ENCODE measurements at places on chromosomes 4 and X.
A peak's percentile ranks its signal among the peaks of the same experiment; 100 is the strongest.

- peak; percentile 97 for DNase-seq
These were observed 81.2 kb downstream of the SPRY1 start for GRCh38 chr4:123477711-123478209.

DNA sequence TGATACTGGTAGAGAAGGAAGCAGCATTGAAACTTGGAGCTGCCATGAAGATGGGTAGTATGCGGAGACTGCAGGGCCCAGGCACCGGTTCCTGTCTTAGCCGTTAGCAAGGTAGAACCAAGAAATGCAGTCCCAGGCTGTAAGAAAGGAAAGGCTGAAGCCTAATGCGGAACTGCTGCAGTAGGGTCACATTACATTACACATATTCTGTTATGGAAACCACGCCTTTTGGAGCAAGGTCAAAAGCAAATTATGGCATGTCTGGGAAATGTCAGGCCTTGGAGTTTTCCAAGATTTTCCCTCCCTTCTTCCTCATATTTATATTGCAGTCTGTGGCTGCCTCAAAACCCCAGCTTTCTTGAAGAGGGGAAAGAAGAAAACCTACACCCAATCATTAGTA lies 204.8 kb upstream of the RASGEF1B start:
- DNase-seq, result no peak

DNA sequence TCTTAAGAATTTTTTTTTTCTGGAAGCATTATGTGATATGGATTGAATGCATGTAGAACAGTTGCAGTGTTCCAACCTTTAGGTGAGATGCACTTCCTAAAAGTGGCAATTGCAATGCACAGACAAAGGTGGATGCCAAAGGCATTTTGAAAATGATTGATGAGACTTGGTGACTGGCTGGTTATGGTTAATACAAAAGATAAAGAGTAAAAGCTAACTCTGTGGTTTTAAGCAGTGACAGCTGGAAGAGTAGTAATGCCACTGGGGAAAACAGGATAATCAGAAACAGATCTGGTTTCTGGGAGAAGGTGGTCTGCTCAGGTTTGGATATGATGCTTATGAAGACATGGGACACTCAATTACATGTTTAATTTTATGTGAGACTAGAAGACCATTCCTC lies 345.6 kb downstream of the RPA4 start:
- no peak for DNase-seq

GRCh38 chr4:650461-650860 lies 23.6 kb downstream of the ATP5ME start:
- no peak for DNase-seq

DNA sequence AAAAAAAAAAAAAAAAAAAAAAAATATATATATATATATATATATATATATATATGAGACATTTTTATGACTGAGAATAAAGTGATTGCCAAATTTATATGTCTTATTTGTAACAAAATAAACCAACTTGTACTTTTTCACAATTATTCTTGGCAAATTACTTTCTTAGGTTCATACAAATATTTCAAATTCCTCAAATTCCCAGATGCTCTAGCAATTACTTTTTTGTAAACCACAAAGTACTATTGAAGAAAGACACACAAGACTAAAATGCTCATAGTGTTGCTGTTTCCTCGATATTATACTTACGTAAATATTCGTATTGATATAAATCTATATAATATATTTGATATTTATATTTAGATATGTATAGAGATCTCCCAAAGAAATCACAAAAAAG lies 390.0 kb downstream of the FAT4 start:
- no peak for DNase-seq

DNA sequence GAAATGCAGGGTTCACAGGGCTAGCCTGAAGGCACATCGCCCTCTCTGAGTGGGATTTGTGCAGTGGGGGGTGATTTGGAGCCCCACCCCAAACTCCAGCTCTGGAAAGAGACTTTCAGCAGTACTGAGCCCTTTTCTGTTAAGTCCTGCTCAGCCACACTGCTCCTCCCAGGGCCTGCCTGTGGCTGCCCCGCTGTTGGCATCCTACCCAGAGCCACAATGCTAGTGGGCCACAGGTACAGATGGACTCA lies 52.7 kb downstream of the CXorf49B start:
- DNase-seq, result no peak

DNA sequence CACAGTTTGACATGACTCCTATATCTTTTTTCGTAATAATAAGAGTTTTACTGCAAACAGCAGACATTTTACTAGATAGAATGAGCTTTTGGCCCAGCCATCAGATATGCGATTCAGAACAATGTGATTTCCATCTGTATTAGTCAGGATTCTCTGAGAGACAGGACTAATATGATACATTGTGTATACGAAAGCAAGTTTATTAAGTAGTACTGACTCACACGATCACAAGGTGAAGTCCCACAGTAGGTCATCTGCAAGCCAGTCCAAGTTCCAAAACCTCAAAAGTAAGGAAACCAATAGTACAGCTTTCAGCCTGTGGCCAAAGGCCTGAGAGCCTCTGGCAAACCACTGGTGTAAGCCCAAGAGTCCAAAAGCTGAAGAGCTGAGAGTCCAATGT lies 24.1 kb downstream of the CXCL8 start:
- DNase-seq, result no peak

GRCh38 chrX:16869393-16870094 lies 618 bp downstream of the RBBP7 start:
- DNase-seq, result peak; percentile 67

DNA sequence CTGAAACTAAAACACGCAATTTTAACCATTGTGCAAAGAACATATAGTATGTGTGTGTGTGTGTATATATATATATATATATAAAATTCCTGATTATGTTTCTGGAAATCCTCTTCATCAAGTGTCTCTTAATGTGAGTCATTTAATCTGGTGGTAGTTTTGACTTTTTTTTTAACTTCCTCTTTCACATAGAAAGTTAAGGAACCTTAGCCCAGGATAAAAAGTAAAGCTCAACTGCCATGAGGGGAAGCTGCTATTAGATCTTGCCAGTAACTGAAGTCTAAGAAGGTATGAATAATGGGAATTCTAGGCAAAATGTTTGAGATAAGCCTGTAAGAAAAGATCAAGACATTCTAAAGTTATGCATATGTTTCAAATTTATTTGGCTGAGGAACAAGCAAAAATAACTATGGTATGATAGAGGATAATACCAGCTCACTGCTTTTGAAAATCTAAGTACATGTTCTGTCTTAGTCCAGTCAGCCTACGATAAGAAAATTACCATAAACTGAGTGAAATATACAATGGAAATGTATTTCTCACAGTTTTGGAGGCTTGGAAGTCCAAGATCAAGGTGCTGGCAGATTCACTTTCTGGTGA lies 757.0 kb downstream of the TRAM1L1 start:
- peak; percentile 5 for DNase-seq

Data from common myeloid progenitor, CD34-positive (primary cell).